Peyer's patch (tissue), 4 donors: ENCODE measurements at places on chromosomes 4 and X. TPM values are rescaled to one million over a fixed set of nuclear protein-coding genes. Genes with fewer than 3 reads are reported as not detected.

DNA sequence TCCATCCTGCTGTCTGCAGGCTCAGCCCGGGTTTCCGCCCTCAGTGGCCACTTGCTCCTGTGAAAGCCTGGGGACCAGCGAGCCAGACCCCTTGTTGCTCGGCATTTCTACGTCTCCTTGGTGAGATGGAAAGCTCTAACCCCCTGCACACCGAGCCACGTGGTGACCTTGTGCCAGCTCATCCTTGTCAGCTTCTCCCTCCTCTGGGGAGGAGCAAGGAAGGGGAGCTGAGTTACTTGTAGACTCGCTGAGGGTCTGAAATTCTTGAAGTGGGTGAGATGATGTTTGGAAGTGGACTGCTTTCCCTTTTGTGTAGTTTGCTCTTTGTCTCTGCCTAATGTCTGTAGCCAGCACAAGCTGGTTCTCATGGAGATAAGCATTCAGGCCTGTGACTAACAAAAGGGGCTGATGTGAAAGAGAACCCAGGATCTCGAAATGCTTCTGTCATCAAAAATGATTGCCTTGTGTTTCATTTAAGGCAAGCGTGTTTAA lies 29.3 kb downstream of the RGS12 start:
- no peaks in the 10 kb centered on the region for H3K4me1 ChIP-seq
- no peak for DNase-seq
- peaks cover 10% of the 10 kb centered on the region for H3K36me3 ChIP-seq
- H3K27ac ChIP-seq, result no peak overlapping the region

Gene SERTM2
- not detected for total RNA-seq

DNA sequence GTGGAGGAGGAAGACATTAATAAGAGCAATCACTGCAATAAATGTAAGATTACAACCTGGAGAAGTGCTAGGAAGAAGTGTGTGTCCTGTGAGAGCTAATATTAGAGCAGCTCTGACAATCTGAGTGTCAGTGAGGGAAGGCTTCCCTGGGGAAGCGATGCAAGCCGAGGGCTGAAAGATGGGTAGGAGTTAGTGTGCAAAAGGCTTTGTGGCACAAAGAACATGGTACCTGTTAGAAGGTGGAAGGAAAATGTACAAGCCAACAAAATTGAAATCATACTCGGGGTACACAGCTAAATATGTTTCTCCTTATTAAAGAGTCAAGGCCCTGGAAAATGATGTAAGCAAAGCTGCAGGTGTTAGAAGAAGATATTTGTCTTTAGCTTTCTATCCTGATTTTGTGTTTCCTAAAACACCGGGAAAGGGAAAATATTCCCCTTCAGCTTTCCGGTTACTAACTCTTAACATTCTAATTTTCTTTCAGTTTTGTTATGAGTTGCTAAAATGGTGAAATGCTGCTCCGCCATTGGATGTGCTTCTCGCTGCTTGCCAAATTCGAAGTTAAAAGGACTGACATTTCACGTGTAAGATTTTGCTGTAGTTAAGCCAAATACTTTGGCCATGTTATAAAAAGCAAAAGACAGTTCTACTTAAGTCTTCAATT lies 808 bp downstream of the THAP6 start:
- H3K27ac ChIP-seq, result peak overlapping the region; percentile 98
- DNase-seq, result no peak
- peak overlapping the region; percentile 70 for H3K4me3 ChIP-seq
- no peaks in the 10 kb centered on the region for H3K36me3 ChIP-seq
- H3K27me3 ChIP-seq, result no peaks in the 10 kb centered on the region

Gene GAGE12J
- total RNA-seq, result not detected

DNA sequence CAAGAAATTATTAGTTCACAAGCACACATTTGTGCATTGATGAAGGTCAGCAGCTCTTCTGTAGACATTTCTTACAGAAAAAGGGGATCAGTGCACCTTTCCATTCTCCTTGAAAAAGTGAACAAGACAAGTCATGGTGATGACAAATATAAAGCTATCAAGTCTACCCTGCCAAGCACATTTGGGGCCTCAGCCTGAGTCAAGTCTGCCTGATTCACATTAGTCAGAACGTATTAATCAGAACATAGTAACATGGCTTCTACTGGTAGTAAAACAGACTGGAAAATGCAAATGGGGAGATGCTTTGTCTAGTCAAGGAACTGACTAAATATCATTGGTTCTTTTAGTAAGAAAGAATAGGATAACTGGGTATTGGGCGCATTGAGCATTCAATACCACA lies 2305.1 kb downstream of the PCDH7 start:
- DNase-seq, result no peak
- no peaks in the 10 kb centered on the region for H3K27me3 ChIP-seq
- H3K27ac ChIP-seq, result no peak overlapping the region
- no peaks in the 10 kb centered on the region for H3K4me1 ChIP-seq
- H3K4me3 ChIP-seq, result no peak overlapping the region

- H3K27me3 ChIP-seq, result no peaks in the 10 kb centered on the region
- H3K36me3 ChIP-seq, result no peaks in the 10 kb centered on the region
- H3K4me3 ChIP-seq, result no peak overlapping the region
- H3K27ac ChIP-seq, result no peak overlapping the region
Measured at GRCh38 chr4:184356366-184356765, 118.0 kb downstream of the IRF2 start.

- no peak for DNase-seq
- no peaks in the 10 kb centered on the region for H3K27me3 ChIP-seq
- H3K4me3 ChIP-seq, result no peak overlapping the region
- H3K4me1 ChIP-seq, result no peaks in the 10 kb centered on the region
- H3K27ac ChIP-seq, result no peak overlapping the region
Measured at GRCh38 chrX:107551546-107551945, 76.8 kb upstream of the PRPS1 start.

Gene PDLIM3
- 25.2 TPM for total RNA-seq

GRCh38 chrX:10052906-10053625 lies 85.9 kb downstream of the CLDN34 start:
- DNase-seq, result no peak
- H3K4me1 ChIP-seq, result no peaks in the 10 kb centered on the region
- no peaks in the 10 kb centered on the region for H3K36me3 ChIP-seq
- no peak overlapping the region for H3K4me3 ChIP-seq
